ENCODE measurements at places on chromosomes 5 and 9.

- no peak for DNase-seq
Measured at GRCh38 chr9:83521411-83521810, 16.8 kb downstream of the FRMD3 start.

GRCh38 chr9:131467214-131467935 is 35.3 kb upstream of the POMT1 start:
- DNase-seq, result no peak

GRCh38 chr9:18129809-18130334 is 344.1 kb upstream of the ADAMTSL1 start:
- DNase-seq, result no peak

GRCh38 chr9:14912859-14913258 is 2.6 kb upstream of the FREM1 start:
- DNase-seq, result no peak

DNA sequence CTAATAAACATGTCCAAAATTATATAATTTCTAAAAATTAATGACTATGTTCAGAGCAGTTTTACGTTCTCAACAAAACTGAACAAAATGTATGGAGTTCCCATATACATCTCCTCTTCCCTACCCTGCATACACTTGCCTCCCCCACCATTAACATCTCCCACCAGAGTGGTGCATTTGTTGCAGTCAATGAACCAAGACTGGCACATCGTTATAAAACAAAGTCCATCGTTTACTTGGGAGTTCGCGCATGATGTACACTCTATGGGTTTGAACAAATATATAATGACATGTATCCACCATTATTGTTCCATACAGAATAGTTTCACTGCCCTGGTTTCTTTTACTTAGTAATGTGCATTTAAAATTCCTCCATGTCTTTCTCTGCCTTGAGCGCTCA is 130.1 kb downstream of the APBA1 start:
- no peak for DNase-seq

- no peak for DNase-seq
Measured at GRCh38 chr9:103881419-103881818, 212.7 kb upstream of the SMC2 start.
